Subcutaneous preadipocyte (primary cell): ENCODE measurements at places on chromosomes 3 and 15. TPM values are rescaled to one million over a fixed set of nuclear protein-coding genes. Genes with fewer than 3 reads are reported as not detected.

CA12 gene
- 122 and 133 TPM in 2 replicates for total RNA-seq

CCDC191 gene
- total RNA-seq: 1.5 and 1.8 TPM in 2 replicates

GPR27 gene
- under 0.01 TPM in 2 replicates for total RNA-seq

CKMT1B gene
- not detected in 2 replicates for total RNA-seq

GP9 gene
- total RNA-seq: not detected in 2 replicates

SEMA7A gene
- total RNA-seq: 10.3 and 83.3 TPM in 2 replicates

C3orf85 gene
- total RNA-seq: not detected in 2 replicates

SERINC4 gene
- 0.20 TPM in 1 of 2 replicates, not detected in the other for total RNA-seq

OR5H2 gene
- total RNA-seq: not detected in 2 replicates

TRIM42 gene
- total RNA-seq: not detected in 2 replicates
